ENCODE measurements at places on chromosomes 11 and 22.

GRCh38 chr22:19405133-19405532 is 26.4 kb downstream of the HIRA start:
- no peak for DNase-seq

DNA sequence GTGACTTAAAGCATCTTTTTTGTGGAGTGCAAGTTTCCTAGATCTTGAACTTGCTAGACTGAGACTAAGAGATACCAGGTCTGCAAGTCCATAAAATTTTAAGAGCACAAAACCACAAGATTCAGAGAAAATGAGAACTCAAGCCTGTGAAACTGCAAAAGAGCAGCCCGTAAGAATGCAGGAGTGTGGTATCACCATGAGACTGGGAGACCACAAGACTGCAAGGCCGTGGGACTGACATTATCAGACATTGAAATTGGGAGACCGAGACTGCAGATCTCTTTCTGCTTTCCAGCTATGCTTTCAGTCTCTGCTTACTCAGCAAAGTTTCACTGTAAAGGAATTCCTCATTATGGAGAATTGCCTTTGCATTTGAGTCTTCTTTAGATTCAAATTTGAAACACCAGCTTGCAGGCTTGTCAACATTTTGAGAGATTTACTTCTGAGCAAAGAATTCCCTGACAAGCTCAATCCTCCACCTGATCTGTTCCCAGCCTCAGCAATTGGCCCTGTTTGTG is 621.2 kb downstream of the KCNA4 start:
- no peak for DNase-seq

DNA sequence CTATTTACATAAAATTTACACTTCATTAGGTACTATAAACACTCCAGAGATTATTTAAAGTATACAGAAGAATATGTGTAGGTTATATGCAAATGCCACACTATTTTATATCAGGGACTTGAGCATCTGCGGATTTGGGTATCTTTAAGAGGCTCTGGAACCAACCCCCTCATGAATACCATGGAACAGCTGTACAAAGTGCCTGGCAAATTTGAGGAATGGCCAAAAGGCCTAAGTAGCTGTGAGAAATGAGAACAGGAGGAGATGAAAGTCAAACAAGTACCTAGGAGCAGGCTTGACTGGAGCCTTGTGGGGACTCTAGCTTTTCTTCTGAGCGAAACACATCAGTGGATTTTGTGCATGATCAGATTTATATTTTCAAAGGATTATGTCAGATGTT is 149.3 kb downstream of the RBFOX2 start:
- no peak for DNase-seq

DNA sequence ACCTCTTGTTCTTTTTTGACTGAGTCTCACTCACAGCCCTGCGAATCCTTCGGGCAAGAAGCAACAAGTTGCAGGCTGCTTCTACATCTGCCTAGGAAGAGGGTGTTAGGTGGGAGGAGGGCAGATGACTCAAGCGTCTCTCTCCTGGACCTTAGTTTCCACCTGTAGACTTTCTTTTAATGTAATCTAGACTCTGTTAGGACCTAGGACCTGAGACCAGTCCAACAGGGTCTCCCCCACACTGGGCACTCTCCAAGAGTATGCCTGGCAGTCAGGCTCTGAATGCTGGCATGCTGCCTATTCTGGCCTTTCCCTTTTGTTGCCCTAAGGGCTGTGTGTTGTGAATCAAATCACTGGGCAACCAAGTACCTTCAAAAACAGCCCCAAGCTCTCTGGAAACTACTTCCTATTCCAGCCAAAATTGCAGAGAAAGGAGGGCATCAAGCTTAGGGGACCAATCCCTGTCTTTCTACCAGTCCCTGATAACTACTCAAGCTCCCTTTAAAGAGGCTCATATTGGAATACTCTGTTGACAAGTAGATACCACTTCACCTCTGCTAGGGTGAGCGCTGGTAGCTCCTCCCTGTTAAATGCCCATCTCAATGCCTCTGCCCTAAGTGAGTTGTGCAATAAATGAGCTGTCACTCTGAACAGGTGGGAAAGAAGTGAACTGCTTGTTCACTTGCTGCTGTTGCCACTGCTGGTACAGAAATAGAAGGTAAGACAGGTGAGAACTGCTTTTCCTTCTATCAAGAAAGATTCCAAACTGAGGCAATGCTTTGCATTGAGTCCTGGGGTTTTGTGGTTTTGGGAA is at the start of gene BBOX1:
TSS of gene BBOX1 (plus strand) at position 514 of the 814 bp plus-strand sequence. CDS start 14,616 bp downstream, outside the sequence.
- no peak for DNase-seq

DNA sequence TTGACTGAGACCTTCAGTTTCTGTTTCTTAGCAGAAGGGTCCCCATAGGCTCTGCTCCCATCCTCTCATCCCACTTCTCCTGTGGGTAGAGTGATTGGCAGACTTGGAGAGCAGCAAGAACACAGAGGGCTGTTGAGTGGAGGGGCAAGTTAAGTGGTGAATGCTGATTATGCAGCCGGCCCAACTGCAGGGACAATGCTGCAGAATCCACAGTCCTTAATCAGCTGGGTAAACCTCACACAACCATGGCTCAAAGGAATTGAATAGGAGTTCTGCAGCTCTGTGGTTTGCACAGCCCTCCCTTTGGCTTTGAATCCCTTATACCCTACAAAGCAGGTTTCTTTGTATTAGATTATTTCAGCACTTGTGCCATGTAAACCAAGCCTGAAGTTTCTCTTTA is 161.1 kb downstream of the NAV2 start:
- no peak for DNase-seq

DNA sequence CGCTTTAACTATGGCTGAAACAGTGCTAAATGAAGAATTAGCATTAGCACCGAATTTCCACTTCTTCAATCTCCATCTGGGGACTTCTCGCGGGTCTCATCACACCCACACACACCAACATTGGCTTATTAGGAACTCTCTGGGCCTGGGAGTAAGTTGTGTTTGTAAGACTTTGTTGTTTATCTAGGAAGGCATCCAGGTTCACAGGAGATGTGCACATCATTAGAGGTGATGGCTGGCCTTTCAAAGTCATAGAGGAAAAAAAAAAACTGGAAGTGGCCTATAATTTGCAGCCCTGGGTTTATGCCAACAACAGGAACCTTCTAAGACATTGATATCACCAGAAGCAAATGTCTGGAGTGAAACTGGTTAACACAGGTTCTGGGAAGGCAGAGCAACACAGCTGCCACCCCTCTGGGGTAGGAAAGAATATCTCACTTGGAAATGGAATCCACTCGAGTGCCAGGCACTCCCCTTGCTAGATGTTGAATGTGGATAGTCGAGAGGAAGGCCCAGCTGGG is 84.5 kb downstream of the TRAF6 start:
- DNase-seq = no peak

GRCh38 chr11:33828604-33829429 is 54.5 kb upstream of the FBXO3 start:
- no peak for DNase-seq

DNA sequence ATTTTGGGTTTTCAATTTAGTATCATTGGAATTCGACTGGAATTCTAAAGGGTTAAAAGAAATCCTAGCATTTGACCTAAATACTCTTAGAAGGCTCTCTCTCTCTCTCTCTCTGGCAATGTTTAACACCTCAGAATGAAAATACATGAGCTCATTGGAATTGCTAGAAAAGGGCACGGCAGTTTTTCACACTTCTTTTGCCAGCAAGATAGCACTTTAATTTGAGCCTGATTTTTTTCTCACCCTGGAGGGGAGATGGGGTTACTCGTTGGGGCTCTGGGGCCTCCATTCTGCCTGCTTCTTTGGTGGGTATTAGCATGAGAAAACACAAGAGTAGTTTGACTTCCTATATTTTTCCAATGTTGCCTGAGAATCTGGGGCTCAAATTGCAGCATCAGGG is 22.8 kb upstream of the CLMP start:
- no peak for DNase-seq

DNA sequence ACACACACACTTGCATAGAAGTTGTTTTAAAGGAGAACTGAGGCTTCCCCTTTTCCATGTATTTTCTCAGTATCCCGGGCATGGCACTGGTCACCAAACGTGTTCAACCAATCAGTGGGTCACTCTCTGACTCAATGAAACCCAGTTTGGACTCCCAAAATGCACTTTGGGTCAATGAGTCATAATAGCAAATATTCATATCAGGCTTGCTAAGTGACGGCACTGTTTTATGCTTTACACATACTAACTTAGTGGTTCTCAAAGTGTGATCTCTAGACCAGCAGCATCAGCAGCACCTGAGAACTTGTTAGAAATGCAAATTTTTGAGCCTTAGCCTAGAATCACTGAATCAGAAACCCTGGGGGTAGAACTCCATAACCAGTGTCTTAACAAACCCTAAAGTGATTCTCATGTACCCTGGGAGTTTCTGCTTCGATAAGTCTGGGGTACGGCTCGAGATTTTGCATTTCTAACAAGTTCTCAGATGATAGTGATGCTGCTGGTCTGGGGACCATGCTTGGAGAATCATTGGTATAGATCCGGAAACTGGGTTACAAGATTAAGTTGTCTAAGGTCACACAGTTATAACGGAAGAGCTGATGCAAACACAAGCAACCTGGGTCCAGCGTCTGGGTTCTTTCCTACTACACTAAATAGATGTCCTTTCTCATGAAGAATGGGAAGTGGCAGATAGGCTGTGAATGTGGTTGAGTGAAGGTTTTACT is 35.6 kb downstream of the ETS1 start:
- DNase-seq = peak; percentile 73

DNA sequence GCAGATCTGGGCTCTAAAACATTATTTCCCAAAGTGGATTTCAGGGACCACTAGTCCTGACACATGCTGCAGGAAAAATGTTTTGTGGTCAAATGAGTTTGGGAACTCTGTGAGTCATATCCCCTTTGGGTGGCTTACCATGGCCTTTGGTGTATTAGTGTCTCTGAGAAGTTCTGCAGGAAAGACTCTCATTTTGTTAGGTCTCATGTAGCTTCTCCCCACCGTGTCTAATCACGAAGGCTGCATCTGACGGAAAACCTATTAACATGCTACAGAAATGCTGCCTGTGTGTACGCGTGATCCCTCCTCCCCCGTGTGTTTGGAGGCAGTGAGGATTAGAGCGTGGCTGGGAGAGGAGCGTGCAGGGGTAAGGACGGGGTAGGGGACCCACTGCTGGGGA is 191.7 kb downstream of the ST3GAL4 start:
- no peak for DNase-seq

DNA sequence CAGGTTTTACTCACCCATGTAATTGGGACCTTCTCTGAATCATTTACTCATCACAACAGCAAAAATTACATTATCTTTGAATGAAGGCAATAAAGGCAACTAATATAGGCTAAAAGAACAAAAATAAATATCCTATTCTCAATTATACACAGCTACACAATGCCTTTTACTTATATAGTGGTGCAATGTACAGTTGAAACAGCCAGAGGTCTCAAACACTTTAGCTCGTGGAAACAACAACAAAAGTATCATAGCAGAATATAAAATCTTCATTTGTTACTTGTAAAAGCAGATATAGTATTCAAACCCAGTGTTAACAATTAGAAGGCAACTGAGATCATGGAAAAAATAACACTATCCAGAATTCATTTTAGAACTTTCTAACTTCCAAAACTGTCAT is 20.6 kb upstream of the CCDC34 start:
- DNase-seq = no peak

GRCh38 chr22:47836957-47837356 is 1074.5 kb downstream of the TBC1D22A start:
- DNase-seq = no peak

DNA sequence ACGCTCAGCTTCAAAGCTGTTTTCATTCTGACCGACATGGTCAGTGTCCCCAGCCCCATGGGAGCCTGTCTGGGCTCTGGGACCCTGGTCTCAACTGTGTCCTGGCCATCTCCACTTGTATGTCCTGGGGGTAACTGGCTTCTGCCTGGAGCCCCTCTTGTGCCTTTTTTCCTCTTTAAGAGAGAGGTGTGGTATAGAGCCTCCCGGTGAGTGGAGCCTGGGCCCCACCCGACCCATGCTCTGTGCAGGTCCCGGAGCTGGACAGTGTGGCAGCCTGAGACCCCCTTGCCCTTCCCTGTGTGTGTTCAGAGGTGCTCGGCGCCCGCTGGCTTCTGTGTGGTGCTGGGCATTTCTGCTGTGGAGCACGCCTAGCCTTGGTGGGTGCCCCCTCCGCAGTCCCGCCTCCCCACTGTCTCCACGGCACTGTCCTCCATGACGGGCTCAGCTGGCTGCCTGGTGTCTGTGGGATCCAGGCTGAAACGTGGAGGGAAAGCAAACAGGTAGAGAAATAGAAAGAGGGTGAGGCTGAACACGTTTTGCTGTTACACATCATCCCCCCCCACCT is 74.9 kb downstream of the PARVB start:
- no peak for DNase-seq

GRCh38 chr11:120489799-120490198 is 21.7 kb upstream of the GRIK4 start:
- no peak for DNase-seq

- DNase-seq = no peak
Measured at GRCh38 chr11:61195719-61196118, 7.6 kb upstream of the PGA3 start.

DNA sequence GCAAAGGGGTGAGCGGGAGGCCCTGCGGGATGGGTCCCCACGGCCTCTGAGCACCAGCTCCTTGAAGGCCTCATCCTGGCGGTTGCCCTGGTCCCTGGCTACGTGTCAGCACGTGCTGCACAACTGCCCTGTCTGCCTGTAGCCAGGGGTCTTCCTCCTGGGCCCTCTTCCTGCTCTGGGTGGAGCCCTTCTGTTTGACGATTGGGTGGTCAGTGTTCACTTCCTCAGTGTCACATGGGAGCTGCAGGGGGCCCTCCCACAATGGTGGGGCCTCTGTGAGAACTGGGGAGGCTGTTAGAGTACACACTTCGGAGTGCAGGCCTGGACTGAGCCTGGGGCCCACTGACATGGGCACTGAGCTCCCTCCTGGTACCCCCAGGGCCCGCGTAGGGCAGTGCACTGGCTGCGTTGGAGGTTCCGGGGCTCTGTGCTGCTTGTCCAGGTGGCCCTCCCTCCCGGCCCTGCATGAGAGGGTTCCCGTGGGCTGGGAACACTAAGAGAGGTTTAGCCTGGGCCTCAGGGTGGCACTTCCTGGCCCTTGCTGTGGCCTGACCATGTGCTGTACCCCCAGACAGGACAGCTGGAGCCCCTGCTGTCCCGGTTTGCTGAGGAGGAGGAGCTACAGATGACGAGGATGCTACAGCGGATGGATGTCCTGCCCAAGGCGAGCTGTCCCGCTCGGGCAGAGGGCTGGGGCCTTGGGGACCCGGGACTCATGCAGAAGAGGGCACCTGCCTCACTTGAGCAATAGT is 13.8 kb downstream of the DGCR6L start:
- no peak for DNase-seq

- DNase-seq = no peak
Measured at GRCh38 chr11:15532432-15532831, 417.7 kb downstream of the INSC start.

Data from CD4-positive, alpha-beta T cell treated with Interleukin-15 for 4 hours (primary cell).